Activated naive CD4-positive, alpha-beta T cell (primary cell): ENCODE measurements at places on chromosomes 11 and 22.

DNA sequence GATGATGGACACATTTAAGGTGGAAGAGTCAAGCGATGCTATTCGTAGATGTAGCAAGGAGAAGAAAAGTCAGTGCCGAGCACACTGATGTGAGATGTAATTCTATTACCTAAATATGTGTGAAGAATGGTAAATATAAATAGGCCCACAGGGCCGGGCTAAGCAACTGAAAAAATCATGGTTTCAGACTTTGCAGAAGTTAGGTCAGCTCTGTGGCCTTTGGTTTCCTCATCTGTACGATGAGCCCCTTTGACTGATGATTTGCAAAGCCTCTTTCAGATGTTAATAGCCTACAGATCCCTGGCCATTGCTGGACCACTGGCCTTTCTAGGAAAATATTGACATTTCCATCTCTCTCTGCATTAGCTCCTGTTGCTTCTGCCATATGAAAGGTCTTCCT is 570.8 kb downstream of the OPCML start:
- no peak for DNase-seq

- DNase-seq: no peak
Measured at GRCh38 chr11:116042146-116042545, 537.9 kb upstream of the CADM1 start.

- DNase-seq: no peak
Measured at GRCh38 chr11:73716153-73717056, 44.5 kb downstream of the RAB6A start.

GRCh38 chr22:30519842-30520425 is 14.4 kb upstream of the SEC14L4 start:
- DNase-seq: no peak

DNA sequence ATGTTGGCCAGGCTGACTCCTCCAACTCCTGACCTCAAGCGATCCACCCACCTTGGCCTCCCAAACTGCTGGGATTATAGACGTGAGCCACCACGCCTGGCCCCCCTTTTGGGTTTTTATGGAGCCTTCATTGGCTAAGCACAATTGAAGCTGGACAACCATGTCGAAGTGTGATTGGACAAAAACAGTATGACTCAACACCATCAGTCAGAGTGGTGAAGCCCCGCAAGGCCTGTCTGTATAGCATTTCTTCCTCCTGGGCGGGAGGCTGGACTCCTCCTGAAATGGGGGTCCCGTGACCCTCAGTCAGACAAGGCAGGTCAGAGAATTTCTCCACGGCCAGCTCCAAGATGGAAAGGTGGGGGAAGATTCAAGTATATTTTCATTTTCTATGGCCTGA is 3.1 kb upstream of the PARVB start:
- no peak for DNase-seq

DNA sequence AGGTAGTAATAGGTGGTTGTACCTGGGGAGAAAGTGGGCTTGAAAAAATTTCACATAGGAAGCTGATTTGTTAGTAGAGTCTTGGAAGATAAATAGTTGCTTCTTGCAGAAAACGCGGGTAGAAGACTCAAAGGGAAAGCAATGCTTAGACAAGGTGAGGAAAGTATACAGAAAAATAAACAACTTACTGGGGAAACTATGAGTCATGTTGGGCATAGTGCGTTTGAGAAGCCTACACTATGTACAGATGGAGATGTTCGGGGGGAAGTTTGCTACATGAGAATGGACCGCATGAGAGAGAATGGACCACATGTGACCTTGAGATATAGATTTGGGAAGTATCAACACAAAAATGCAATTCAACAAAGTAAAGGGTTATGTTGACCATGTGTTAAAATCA is 86.7 kb upstream of the DDI1 start:
- no peak for DNase-seq

DNA sequence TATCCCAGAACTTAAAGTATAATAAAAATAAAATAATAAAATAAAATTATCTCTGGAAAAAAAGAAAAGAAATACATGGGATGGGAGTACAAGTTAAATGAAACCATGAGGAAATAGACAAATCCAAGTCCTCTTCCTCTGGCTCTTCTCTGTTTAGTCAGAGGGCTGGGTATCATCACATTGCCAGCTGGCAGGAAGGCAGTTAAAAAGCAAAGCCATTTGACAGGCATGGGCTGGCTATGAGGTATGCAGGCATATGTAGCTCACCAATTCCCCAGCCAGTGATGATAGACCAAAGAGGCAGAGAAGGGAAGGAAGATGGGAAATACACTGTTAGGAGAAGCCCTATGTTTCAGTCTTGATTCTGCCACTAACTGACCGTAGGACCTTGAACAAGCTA is 6.5 kb downstream of the LYVE1 start:
- no peak for DNase-seq

DNA sequence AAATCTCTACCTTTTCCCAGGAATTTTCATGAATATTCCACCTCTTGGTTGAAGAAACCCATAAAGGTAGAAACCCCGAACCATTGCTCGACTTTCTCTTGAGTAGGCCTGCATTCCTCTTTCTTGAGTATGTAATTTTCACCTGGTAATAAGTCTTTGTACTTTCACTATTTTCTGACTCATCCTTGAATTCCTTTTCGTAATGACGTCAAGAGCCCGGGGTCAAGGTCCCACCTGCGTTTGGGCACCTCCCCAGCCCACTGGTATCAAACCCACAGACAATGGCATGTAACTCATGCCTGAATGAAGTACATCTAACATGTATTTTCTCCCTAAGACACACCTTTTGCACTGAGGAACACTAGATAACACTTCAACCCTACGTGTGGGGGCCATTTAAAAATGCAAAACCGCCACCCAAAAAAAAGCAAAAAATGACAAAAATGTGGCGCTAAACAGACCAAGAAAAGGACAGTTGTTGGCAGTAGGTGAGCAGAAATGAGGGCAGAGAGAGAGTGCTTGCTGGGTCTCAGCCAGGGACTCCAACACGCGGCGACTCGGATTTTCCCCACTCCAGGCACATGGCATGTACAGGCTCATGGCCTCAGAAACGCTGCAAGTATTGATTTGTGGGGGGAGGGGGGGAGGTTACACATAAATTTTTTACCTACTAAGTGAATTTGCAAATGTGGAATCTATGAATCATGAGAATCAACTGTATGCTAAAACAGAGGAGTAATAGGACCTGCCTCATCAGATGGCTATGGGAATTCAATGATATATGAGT is 4.1 kb upstream of the C11orf24 start:
- no peak for DNase-seq

DNA sequence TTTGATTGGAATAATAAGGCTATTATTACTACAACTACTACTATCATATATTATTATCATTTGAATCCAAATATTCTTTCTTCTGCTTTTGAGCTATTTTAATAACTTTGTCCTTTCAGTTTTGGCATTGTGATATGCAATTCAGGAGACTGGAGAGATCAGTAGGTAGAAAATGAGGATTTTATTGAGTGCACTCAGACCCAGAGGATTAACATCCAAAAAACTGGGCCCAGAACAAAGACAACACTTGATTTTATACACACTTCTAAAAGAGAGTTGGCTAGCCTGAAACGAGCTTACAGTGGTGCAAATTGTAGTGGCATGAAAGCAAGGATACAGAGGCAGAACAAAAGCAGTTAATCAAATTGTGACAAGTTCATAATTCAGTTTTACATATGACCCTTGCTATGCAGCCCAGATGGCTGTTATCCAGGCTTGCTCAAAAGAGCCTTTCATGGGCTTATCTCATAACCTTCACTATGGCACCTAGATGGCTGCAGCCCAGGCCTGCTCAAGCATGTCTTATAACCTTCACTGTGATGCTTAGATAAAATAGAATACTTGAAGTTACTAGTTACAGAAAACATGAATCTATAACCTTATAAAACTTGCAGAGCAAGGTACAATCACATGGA is 796.3 kb upstream of the RAG2 start:
- no peak for DNase-seq

GRCh38 chr22:49994361-49995040 is 18.1 kb downstream of the IL17REL start:
- no peak for DNase-seq

DNA sequence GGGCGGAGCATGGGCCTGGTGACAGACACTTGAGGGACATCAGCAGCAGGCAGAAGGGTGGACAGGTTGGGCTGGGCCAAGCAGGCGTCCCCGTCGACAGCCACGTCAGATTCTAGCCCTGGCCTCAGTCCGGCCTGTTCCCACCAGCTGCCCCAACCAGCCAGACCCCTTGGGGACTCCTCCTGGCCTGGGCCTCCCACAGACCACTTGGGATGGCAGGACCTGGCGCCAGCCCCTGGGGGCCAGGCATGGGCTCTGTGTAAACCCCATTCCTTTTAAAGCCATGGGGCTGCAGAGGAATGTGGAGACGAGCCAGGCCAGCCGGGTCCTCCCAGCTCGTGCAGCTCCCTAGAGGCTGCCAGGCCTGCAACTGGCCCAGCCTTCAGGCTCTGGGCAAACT is 4.7 kb upstream of the SUSD2 start:
- no peak for DNase-seq

DNA sequence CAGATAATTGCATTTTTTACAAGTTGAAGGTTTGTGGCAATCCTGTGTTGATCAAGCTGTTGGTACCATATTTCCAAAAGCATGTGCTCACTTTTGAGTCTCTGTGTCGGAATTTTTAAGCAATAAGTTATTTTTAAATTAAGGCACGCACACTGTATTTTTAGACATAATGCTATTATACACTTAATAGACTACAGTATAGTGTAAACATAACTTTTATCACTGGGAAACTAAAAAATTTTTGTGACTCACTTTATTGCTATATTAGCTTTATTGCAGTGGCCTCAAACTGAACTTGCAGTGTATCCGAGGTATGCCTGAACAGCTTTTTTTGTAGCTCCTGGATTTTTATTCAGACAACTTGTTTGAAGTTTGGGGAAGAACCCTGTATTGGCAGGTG is 31.3 kb upstream of the RRM1 start:
- DNase-seq: no peak

DNA sequence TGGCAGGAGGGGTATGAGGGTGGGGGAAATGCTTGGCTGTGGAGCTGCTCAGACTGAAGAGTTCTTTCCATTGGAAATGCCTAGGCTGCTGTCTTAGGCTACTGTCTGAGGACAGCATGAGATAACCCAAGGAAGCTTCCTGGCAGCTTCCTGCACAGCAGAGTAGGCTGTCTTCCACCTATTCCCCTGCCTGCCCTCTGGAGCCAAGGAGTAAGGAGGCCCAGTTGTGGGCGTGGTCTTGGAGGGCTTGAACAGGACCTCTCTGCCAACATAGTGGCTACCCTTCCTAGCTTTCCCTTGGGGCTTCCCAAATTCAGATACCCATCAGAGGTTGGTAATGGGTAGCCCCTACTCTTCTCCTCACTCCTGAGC is 25.9 kb downstream of the PHLDB1 start:
- no peak for DNase-seq

DNA sequence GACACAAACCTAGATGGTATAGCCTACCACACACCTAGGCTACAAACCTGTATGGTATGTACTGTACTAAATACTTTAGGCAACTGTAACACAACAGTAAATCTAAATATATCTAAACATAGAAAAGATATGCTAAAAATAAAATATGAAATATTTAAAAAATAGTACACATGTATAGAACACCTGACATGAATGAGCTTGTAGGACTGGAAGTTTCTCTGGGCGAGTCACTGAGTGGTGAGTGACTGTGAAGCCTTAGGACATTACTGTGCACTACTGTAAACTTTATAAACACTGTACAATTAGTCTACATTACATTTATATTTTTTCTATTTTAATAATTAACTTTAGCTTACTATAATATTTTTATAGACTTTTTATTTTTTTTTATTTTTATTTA is 1301.3 kb downstream of the FAM181B start:
- no peak for DNase-seq
